Activated CD8-positive, alpha-beta memory T cell treated with anti-CD3 and anti-CD28 coated beads for 1 hour (primary cell): ENCODE measurements at places on chromosomes 2 and 18.

DNA sequence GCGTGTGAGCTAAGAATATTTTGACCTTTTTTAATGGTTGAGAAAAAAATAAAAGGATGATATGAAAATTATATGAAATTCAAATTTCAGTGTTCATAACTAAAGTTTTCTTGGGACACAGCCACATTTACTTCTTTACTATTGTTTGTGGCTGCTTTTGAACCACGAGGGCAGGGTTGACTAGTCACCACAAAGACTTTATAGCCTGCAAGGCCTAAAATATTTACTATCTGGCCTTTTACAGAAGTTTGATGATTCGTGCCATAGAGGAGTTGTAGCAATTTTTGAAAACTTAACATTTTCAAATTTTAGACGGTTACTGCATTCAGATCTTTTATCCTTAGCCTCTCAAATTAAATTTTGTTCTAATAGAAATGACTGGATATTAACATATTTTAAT is 69.9 kb downstream of the LIMS1 start:
- DNase-seq, result no peak

DNA sequence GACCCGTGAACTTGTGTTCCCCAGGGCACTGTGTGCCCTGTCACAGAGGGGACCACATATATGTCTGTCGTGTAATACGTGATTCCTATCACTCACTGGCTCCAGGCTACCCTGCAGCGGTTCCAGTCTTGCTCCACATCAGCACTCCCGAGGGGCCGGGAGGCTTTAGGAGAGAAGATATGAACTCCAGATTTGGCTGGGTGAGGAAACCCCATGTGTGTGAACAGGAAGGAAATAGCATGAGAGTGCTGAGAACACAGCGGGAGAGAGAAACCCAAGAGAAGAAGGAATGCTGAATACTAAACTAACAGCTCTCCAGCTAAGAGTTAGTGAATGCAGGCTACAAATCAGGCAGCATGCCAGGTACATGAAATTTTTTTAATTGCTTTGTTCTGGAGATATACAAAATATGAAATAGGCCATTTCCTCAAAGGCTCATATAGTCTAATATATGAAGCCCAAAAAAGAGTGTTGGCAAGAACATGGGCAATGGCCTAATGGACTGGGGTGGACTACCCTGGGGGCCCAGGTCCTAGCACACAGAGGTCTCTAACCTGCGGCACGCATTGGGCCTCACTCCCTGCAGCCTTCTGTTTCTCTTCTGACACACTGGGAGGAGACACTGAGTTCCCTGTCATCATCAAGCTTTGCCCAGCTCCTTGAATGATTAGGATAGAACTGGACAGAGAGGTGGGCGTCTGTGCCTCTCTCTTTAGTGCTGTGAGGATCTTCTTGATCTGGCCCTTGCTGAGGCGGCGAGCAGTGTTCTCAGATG is 372.8 kb upstream of the RAB6C start:
- DNase-seq, result no peak

DNA sequence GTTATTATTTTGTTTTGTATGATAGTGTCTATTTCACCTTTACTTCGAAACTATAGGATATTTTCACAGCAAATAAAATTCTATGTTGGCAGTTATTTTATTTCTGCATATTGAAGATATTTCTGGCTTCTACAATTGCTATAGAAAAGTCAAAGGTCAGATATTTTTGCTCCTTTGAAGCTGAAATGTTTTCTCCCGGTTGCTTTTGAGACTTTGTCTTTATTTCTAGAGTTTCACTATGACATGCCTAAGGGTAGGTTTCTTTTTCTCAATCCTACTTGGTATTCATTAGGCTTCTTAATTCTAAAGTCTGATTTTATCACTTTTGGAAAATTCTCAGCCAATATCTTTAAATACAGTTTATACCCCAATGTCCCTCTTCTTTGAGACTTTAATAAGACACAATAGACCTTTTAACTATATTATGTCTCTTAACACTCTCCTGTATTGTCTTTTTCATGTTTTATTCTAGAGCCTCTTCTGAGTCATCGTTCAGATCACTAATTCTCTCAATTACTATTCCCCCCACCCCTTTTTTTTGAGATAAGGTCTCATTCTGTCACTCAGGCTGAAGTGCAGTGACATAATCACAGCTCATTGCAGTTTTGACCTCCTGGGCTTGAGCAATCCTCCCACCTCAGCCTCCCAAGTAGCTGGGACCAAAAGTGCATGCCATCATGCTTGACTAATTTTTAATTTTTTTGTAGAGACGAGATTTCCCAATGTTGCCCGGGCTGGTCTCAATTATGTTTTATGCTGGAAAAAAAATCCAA is 50.5 kb downstream of the USP37 start:
- no peak for DNase-seq

- DNase-seq, result no peak
These were observed 104.8 kb upstream of the WDR75 start for GRCh38 chr2:189336276-189336975.

DNA sequence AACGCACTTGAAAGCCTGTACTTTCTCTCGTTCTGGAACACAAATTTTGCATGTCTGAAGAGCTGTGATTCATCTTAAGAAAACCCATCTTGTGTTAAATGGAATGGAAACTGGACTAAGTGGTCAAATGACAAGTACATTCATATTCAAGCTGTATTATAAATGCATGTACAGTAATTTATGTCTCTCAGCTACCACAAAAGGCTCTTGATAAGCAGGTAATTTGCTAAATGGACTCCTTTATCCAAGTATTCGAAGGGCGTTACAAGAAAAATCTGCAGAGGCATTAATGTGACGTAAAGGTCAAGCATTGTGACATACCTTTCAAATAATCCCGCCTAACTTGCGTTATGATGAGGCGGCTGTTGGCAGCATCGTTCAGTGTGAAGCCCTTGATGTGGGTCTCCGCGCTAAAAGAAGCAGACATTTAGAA is 66.6 kb downstream of the ABCG8 start:
- DNase-seq, result no peak
